ENCODE measurements at places on chromosomes 7 and 10.

GRCh38 chr7:134126146-134126545 lies 994 bp upstream of the LRGUK start:
- DNase-seq = no peak

- no peak for DNase-seq
Observed at GRCh38 chr7:29471444-29472138, 92.0 kb upstream of the PRR15 start.

- no peak for DNase-seq
Observed at GRCh38 chr7:74429153-74429747, 24.5 kb upstream of the GTF2IRD1 start.

DNA sequence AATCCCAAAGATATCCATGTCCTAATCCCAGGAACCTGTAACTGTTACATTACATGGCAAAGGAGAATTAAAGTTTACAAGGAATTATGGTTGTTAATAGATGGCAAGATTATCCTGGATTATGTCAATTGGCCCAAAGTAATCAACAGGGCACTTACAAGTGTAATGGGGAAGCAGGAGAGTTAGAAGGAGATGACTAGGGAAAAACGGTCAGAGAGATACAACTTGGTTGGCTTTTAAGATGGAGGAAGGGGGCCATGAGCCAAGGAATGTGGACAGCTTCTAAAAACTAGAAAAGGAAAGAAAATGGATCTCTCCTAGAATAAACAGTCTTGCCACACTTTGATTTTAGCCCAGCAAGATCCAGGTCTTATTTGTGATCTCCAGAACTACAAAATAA lies 3.3 kb downstream of the JMJD1C start:
- no peak for DNase-seq

- DNase-seq = no peak
Observed at GRCh38 chr7:151017953-151018420, 6.3 kb downstream of the ATG9B start.

- no peak for DNase-seq
Observed at GRCh38 chr7:25444991-25445390, 216.7 kb upstream of the NPVF start.

DNA sequence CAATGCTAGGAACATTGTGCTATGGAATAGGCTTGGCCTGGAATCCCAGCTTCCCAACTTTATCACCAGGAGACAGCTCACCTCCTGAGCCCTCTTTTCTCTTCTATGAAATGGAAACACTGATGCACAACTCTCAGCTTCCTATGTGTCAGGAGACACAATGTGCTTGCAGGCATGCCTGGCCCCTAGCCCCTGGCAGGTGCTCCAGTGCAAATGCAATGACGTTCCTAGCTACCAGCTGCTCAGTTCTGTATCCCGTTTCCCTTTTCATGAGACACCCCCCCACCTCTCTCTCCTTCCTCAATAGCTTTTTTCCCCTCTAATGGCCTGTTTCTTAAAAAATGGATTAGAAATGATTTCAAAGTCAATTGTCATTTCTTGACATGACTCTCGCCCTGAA lies 30.7 kb downstream of the HABP2 start:
- DNase-seq = no peak

- DNase-seq = no peak
Observed at GRCh38 chr10:76020630-76021029, 589.2 kb downstream of the LRMDA start.

- DNase-seq = no peak
Observed at GRCh38 chr10:127474501-127474900, 74.6 kb upstream of the NPS start.

DNA sequence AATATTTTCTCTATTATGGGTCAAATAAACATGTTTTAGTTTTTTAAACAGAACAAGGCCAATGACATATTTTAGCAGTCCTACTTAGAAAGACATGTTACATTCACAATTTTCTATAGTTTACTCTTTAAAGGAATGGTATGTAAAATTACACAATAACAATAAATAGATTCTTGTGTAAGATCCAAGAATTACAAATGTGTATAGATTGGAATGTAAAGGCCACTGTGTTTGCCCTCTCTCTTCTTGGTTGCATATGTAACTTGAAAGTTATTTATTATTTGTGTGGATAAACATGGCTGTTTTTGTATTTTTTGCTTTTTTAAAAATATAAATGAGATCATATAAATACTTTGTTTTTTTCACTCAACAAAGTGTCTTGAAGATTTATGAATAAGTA lies 979.3 kb upstream of the CELF2 start:
- no peak for DNase-seq

DNA sequence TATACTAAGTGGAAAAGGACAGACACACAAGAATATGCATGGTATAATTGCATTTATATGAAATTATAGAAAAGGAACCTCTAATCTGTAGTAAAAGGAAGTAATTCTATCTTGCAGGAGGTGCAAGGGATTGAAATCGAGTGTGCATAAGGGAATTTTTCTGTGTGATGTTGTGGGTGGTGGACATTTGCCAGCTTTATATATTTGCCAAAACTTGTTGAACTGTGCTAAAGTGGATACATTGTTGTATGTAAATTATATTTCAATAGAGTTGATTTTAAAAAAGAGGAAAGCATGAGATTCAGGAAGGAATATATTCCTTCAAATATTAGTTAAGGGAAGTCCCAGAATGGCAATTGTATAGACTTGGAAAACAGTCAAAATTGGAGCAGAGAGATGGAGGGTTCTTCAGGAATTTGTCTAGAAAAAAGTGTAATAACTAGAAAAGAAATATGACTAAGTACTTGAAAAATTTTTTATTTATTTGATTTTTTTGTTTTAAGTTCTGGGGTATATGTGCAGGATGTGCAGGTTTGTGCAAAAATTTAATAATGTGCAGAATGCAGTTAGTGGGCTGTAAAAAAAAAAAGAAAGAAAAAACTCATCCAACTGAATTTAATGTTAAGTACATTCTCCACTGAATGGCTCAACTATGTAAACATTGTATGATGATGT lies 96.1 kb downstream of the ARL4A start:
- no peak for DNase-seq

GRCh38 chr10:125535559-125535958 lies 147.4 kb downstream of the TEX36 start:
- no peak for DNase-seq

DNA sequence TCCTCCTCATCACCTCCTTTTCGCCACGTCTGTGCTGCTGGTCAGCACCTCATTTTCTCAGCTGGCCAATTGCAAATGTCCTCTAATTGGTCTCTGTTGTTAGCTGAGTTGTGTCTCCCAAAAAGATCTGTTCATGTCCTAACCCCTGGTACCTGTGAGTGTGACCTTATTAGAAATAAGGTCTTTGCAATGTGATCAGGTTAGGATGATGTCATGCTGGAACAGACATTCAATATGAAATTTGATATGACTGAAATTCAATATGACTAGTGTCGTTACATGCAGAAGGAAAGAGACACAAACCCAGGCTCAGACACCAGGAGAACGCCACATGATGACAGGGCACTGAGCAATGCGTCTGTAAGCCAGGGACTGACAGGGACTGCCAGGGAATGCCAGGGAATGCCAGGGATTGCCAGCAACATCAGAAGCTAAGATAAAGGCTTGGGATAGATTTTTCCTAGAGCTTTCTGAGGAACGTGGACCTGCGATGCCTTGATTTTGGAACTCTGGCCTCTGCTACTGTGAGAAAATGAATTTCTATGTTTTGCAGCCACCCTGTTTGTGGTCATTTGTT lies 77.5 kb upstream of the CXCL12 start:
- no peak for DNase-seq

DNA sequence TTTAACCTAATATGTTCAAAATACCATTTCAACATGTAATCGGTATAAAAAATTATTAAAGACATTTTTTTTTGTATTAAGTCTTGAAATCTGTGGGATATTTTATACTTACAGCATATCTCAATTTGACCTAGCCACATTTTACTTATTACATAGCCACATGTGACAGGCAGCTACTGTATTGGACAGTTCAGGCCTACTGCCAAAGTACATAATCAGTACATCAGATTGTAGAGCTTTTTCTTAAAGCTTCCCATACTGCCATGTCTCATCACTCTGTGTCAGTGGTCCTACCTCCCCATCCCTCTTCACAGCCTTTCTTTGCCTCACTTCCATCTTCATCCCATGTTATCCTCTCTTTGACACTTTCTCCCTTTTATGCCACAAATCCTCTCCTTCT lies 43.0 kb downstream of the LOXL4 start:
- DNase-seq = no peak

- DNase-seq = no peak
Observed at GRCh38 chr7:120421151-120421651, 148.2 kb downstream of the KCND2 start.

- no peak for DNase-seq
Observed at GRCh38 chr10:44344727-44345126, 40.2 kb downstream of the CXCL12 start.

DNA sequence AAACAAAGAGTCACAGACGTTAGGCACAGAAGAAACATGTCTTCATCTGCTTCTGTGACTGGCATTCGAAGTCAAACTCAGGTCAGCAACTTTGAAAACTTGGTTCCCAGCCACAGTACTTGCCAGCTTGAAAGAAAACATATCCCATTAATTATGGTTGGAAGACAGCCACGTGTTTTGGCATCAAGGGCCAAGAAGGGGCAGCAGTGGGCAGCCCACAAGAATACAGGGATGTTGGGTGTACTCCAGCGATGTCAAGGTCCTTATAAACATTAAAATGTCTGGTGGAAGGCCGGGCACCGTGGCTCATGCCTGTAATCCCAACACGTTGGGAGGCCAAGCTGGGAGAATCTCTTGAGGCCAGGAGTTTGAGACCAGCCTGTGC lies 29.5 kb downstream of the JCAD start:
- no peak for DNase-seq

DNA sequence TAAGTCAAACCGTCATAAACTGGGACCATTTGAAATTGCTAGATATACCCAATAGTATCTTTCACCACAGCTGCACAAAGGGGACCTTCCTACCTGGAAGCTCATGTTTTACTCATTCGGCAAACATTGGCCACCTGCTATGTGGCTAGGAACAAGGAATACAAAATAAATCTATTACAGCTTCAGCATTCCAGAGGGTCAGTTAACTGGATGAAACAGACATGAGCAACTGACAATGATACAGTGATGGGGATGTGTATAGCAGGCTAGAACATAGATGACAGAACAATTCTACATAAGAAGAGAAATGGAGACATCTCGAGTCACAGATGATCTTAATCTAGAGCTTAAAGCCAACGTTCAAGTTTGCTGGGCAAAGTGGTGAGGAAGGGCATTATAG lies 3.1 kb upstream of the SMURF1 start:
- DNase-seq = no peak
